ENCODE measurements at places on chromosomes 5 and 9.
A peak's percentile ranks its signal among the peaks of the same experiment; 100 is the strongest.

- DNase-seq, result no peak
Measured at GRCh38 chr9:5448461-5449435, 1.6 kb upstream of the CD274 start.

DNA sequence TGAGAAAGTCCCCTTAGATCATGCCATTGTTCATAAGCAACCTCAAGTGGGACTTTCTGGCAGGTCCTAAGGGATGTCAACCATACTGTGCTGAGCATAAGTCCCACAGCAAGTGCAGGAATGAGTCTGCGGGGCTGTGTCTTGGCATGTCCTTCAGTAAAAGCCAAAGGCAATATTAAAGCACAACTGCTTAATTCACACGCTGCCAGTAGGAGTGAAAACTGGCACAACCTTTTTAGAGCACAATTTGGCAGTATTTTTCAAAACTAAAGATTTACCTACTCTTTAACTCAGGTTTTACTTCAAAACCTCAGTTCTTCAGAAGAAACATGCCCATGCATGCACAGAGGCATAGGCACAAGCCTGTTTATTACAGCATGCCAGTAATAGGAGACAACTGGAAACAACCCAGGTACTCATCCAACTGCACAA lies 24.4 kb upstream of the SMAD5 start:
- no peak for DNase-seq

- DNase-seq, result no peak
Measured at GRCh38 chr9:128845186-128845931, 15.8 kb upstream of the SPOUT1 start.

DNA sequence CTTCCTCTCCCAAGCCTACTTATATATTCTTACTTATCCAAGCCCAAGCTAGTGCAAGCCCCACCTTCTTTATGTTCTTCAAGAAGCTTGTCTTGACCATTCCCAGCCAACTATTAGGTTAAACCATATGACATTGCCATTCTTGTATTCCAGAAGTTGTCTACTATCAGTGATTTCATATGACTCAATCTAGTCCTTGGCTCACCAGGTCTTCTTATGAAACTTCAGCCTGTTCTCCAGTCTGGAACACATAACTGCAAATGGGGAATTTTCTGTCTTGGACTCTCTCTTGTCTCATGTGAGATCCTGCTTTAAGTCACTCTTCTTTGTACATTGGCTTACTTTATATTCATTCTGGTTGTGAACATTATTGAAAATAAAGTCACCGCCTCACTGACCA lies 130.7 kb downstream of the TTLL11 start:
- no peak for DNase-seq

DNA sequence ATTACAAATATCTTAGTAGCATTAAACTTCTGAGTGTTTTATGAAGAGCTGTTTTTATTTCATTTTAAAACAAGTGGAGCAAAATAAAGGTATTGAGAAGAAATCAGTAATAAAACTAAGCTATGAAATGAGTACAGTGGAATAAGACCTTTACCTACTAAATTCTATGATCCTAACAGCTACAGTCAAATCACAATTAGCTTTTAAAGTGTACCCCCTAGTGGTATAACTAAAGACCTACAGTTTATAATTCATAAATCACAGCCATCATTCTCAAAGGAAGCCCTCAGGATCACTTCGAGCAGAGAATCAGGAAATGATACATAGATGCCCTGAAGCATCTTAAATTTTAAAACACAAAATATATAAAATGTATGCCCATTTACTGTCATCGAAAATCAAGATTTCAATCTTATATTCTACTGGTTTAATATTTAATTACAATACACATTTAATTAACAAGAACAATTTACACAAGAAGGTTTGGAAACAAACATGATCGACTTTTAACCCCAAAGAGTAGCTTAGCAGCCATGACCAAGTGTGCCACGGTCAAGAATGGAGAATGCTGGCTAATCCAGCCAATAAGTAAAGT lies 12.3 kb downstream of the CCNH start:
- peak; percentile 23 for DNase-seq

DNA sequence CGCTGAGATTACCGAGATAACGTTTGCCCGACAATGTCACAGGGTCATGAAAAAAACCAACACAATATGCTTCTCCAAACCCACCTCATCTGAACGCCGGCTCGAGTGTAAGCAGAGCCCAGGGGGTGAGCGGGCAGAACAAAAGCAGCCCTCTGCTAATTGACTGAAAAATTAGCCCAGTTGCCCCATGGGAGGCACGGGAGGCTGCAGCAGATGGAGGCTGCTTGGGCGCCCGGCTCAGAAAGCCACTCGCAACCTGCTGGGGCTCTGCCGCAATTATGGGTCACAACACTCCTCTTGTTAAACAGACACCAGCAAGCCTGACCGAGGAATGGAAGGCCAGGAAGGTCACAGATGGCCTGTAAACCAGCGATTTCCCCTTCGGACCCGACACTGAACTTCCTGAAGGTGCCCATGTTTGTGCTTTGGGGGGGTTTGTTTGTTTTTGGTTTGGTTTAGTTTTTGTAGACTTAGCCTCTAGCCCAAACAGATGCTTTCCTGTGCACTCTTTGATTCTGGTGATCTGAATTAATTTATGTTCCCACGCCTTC lies 104.6 kb upstream of the IRX1 start:
- no peak for DNase-seq

GRCh38 chr5:58452566-58453258 lies 7.2 kb downstream of the PLK2 start:
- no peak for DNase-seq

Measured in fibroblast of the conjunctiva (primary cell).